ENCODE measurements at places on chromosomes 5 and 9.

DNA sequence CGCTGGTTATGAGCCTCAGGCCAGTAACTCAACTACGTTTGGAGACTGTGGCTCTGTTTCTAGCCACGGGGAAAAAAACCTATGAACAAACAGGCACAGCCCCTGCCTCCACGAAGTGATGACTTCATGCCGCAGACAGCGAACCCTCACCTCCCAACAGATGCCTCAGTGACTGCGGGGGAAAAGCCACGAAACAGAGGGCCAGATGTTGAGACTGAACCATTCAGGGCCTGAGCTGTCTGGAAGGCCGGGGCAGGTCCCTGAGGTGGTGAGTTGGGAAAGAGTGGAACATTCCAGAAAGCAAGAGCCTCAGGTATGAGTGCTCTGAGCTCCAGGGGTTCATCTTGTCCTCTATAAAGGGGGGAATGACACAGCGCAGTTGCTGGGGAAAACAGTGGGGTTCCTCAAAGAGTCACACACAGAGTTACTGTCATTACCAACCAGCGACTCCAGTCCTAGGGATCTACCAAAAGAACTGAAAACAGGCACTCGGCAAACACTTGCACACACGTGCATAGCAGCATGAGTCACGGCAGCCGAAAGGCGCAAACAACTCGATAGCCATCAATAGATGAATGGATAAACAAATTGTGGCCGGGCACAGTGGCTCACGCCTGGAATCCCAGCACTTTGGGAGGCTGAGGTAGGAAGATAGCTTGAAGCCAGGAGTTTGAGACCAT lies 15.3 kb downstream of the PLPP7 start:
- no peak for DNase-seq

GRCh38 chr9:125631391-125632085 lies 75.5 kb downstream of the MAPKAP1 start:
- no peak for DNase-seq

GRCh38 chr9:137482094-137482781 lies 23.1 kb upstream of the NSMF start:
- peak; percentile 67 for DNase-seq

- DNase-seq, result no peak
These were observed 58.6 kb downstream of the ADAMTS12 start for GRCh38 chr5:33833237-33833575.
